ENCODE measurements at places on chromosomes 6 and 20.

GRCh38 chr20:48817367-48818030 lies 10.3 kb downstream of the PREX1 start:
- DNase-seq, result no peak

DNA sequence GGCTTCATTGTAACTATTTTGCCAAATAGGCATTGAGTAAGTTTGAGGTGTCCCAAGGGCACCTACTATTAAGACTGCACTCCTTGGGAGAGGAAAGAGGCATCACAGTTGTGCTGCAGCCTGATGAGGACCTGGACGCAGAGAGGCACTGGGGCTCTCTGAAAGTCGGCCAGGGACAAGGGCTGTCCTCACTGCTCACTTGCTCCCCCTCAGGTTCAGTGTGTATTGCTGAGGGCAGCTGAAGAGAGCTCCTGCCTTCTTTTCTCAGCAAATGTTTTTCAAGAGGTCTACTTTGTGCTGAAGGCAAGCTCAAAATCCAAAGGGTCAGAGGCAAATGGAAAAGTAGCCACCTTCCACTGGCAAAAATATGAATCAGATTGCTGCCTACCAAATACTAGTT lies 331.8 kb downstream of the RIMS1 start:
- DNase-seq, result no peak

DNA sequence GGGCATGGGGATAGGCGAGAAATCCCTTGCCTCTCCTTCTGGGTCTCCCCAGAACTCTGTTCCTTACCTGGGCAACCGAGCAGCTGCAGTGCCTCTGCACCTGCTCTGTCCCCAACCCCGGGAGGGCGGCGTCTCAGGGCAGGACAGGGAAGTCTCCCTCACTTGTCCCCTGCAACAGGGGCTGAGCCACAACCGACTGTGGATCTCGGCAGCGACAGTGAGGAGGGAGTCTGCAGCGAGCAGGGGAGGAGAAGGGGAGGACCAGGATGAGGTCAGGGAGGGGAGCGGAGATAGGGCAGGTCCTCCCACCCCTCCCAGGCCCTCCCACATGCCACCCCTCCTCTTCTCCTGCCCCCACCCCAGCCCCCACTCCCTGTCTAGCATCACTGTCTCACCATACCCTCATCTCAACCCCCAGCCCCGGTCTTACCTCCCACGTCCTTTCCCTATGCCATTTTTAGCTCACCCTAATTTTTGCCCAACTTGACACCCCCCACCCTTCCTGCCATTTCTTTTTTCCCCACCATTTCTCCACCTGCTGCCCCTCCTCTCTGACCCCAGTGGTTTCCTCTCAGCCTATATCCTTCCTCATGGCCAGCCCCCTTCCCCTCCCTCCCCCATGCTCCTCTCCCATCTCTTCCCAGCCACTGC lies at the start of gene TNXB:
Gene TNXB (minus strand): TSS at position 225 of the 651 bp plus-strand sequence. CDS start 11,140 bp downstream, outside the sequence.
- DNase-seq, result no peak

- DNase-seq, result no peak
These were observed 4.4 kb upstream of the PLCB1 start for GRCh38 chr20:8127553-8128255.

DNA sequence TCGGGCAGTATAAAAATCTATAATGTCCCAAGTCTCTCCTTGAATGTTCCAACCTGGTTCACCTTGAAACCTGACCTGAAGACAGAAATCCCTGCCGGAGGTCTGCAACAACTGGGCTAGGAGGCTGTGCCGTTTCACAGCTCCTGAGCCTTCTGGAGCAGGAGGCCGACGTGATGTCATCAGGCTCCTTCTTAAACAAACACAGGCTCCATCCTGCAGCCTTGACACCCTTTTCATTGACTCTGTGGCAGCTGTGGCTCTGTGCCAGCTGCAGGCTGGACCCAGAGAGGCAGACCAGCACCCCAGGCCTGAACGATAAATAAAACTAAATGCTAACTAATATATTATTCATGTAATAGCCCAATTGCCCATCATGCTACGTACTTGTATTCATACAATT lies 483.9 kb downstream of the CD83 start:
- no peak for DNase-seq

DNA sequence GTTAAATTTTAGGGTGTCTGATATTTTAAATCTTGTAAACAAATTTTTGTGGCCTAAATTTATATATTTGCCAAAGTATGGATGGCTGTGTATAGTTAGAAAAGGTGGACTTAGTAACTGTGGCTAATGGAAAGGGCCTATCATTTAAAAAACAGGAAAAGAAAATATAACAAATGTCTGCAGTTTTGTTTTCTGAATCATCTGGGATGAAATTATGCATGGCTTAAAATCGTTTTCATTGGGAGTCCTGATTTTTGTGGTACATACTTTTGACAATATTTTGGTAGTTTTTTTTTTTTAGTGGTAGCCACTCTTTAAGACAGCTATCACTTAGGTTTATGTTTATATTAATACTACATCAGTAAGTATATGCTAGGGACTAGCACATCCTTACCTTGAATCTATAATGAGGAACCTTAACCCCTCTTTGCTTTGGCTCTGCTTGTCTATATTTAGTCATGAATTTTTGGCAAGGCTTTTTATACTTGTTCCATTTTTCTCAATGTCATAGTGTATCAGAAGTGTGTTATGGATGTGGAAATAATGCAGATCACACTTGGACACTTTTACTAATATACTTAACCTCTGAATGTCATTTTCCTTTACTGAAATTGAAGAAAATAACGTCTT lies 5.6 kb downstream of the ARID1B start:
- DNase-seq, result no peak

GRCh38 chr6:142686507-142686887 lies 258.5 kb downstream of the HIVEP2 start:
- DNase-seq, result no peak

GRCh38 chr6:92753956-92754355 lies 665.4 kb downstream of the EPHA7 start:
- DNase-seq, result no peak

DNA sequence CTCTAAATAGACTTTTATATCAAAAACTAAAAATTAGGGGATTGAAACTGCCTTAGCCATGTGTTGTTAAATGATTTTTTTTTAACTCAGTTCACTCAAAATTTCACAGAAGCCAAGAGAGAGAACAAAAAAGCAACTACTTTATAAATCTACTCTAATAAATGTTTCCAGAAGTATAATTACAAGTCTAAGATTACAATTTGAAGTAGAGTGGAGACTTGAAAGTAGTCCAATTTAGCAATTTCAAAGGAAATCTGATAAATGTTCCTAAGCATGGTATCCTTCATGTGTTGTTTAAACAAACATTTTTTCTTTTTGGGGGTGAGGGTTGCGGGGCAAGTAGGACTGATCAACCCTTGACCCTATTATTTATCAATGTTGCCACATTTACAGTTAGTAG lies 72.6 kb downstream of the PHIP start:
- DNase-seq, result no peak

- no peak for DNase-seq
These were observed 30.4 kb downstream of the AFDN start for GRCh38 chr6:167856999-167857660.

DNA sequence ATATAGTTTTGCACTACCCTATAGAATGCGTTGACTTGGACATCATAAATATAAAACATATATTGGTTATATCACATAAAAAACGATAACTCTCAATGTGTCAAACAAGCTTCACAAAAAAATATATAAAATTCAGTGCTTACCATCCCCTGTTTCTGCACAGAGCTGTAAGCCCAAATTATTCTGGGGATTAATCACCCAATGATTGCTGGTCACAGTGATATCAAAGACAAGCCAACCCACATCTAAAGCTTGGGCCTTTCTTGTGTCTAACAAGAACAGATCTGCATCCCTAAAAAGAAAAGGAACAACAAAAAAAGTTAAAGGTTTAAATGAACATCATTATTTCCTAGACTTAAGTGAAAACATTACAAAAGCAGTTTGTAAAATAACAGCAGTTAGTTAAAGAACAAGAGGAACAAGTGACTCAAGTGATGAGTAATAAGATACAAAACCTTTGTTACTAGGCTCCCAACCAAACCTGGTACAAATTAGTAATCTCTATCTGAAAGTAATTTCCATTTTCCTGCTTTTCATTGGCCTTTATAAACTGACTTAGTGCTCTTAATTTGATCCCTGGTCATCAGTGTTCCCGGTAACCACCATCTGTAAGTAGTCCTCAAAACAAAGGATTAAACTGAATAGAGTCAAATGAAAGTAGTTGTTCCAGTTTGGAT lies 81.1 kb downstream of the BMP5 start:
- DNase-seq, result no peak

DNA sequence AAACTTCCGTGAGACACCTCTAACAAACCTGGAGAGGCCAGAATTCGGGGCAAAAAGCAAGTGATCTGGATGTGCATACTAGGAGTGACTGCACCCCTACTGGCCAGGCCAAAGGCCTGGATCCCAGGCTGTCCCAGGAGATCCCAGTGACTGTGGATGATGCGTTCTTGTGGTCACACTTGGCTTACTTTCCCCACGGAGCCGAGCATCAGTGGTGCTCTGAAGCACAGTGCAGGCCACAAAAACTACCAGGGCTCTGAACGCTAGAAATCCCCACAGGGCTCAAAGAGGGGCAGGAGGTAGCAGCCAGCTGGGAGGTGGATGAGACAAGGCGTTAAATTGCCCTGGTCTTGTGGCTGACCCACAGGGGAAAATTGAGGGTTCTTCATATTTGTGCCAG lies 7.1 kb downstream of the TRIM26 start:
- no peak for DNase-seq

GRCh38 chr6:154502553-154502952 lies 7.9 kb downstream of the CNKSR3 start:
- no peak for DNase-seq

GRCh38 chr20:23461180-23461579 lies 8.5 kb upstream of the CST11 start:
- no peak for DNase-seq

DNA sequence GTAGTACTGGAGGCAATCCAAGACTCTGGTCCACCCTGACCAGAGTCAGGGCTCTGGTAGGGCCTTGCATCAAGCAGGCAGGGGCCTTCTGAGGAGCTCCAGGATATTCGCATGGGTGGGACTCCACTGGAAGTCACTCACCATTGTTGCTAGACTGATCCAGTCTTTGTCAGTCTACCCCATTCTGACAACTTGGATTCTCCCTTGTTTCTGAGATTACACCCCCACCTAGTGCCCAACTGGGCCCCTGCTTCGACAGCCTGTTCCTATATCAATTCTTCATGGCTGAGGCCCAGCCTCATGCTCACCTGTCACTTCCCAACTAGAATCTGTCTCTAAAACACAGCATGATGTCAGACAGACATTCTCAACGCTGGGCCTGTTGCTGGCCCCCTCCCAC lies 5.2 kb downstream of the SLC35D3 start:
- DNase-seq, result no peak

DNA sequence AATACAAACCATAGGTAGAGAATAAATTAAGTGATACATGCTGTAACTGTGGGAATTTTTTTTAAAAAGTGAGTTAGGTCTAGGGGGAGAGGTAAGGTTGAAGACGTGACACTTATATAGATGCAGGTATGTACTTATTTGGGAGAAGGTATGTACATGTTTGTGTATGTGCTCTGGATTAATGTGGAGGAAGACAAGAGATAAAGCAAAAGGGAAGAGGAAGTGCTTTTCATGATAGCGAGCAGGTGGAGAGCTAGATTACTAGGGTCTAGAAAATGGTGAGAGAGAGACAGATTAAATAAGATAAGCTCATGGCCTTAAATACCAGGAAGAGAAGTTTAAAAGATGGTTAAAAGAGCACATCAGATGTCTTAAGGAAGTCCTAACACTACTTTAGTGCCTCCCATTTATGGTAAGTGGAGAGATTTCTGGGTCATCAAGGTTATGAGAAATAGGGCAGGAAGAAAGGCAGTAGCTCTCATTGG lies 92.5 kb downstream of the MAN1A1 start:
- DNase-seq, result no peak

GRCh38 chr20:23090147-23090546 lies 4.0 kb upstream of the CD93 start:
- DNase-seq, result no peak

- DNase-seq, result no peak
These were observed 90.8 kb downstream of the THBS2 start for GRCh38 chr6:169162752-169163407.

DNA sequence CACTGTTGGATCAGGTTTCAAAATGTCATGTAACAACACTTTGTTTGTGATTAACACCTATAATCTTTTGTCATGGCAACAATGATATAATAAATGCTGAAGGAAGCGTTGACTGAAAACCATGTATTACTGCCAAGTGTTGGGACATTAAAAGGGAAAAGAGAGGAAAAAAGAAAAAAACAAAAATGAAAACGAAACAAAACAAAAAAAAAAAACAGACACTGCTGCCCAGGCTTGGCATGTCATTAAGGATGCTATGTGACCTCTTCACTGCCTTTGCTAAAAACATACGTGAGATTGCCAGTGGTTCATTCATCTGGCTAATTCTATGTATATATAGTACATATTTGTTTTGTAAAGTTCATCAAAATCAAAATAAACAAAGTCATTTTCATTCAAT lies 516.7 kb upstream of the RNF217 start:
- DNase-seq, result no peak

DNA sequence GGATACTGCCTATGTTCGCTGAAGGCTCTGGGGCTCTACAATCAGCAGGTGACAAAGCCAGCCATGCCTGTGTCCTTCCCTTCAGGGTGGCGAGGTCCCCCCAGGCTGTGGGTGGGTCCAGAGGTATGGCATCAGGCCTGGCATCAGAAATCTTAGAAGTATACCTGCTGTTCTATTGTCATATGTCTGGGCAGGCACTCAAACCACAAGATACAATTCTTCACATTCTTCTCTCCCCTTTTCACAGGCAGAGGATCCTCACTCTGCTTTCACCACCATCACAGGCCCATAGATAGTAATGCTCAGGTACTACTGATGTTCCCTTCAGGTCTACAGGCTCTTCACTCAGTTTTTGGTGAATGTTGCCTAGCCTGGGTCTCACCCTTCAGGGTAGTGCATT lies 1180.0 kb upstream of the CITED2 start:
- no peak for DNase-seq
